ENCODE measurements at places on chromosomes 7 and 10. TPM values are rescaled to one million over a fixed set of nuclear protein-coding genes. Genes with fewer than 3 reads are reported as not detected.

GRCh38 chr7:132053871-132054270, 497.4 kb upstream of the PODXL start:
- no peak for DNase-seq

DNA sequence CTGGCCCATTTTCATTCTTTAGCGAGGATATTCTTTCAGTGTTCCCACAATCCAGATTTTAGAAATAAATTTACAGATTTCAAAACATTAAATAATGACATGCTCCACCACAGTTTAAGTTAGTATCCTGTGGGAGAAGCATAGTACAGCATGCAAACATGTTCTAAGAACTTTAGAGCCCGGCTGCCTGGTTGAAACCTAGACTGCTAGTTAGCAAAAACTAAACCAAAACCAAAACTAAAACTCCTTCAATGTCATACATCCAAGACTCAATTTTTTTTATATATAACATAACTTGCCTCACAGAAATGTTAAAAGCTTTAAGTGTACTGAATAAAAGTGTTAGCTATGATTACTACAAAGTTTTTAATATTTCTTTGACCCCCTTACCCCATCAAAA, 17.0 kb downstream of the TRA2A start:
- DNase-seq, result no peak

DNA sequence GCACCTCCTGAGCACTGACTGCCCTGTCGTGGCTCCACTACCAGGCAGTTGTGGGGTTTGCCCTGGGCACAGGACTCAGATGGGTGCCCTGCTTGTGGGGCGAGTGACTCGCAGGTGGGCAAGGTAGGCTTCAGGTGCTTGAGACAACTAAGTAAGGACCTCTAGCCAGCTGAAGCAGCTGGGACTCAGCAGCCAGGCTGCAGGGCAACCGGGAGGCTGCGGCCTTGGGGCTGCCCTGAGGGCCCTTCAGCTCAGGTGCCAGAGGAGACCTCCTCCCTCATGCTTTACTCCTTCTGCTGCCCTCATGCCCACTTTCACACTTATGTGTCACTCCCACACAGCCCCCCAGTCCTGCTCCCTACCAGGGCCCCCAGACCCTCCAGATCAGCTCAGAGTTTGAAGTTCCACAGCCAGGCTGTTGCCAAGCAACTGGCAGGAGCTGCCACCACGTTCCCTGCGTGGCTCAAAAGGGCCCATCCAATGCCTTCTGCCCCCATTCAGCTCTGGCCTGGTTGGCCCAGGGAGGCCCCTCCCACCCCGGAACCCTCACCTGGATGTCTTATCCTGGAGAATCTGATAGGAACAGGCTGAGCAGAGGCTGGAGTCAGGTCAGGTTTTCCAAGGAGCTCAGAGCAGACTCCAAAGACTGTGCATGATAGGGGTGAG, 10.0 kb downstream of the TLX1 start:
- no peak for DNase-seq

- peak; percentile 94 for DNase-seq
Observed at GRCh38 chr10:57222603-57223002, 861.5 kb upstream of the ZWINT start.

DNA sequence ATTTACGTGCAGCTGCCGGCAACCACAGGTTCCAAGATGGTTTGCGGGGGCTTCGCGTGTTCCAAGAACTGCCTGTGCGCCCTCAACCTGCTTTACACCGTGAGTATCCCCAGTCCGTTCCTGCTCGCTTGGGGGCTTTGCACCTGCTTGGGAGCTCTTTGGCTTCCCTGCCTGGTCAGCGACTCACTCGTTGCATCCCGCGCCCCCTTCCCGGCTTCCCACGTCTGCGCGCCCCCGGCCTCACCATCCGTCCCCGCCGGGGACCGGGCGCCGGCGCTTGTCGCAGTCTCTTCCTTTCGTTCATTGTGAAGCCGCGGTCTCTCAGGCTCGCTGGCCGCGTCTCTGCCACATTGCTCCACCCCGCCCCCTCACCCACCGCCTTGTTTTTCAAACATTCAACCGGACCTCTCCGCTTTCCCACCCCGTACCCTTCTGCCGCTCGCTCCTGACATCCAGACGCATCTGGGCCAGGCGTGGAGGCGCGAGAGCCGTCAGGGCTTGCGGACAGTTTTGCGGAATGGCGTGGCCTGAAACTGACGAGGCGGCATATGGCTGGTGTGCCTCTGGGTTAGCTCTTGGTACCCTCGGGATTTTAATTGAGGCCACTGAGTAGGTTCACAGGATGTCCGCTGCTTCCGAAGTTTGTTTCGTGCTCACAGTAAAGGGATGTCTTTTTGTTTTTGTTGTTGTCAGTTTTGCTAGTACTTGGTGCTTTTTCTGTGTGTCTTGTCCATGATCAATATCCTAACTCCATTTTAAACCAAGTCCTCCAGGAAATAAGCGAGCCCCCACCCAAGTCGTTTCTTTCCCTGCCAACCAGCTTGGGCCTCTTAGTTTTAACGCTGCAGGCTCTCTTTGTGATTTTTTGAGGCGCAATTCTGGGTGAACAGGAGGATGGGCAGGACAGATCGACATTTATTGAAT, 639 bp downstream of the TSPAN13 start:
- peak; percentile 79 for DNase-seq

DNA sequence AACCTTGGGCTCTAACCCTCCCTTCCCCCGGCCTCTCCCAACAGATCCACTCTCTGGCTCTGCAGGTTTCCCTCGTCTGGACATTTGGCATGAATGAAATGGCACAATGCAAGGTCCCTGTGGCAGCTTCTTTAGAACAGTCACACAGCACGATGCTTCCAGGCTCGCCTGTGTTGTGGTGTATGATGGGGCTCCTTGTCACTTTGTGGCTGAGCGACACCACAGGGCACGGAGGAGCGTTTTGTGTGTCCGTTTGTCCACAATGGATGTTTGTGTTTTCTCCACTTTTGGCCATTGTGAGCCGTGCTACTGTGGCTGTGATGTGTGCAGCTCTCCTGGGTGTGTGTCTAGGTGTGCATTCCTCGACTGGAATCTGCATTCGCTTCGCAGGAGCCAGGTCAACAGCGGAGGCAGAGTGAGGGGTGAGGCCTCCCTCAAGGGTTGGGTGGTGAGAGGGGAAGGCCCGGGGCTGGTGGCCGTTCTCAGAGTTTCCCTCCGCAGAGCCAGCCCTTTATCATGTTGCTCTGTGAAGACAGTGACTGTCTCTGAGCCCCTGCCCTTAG, 22.3 kb upstream of the SHH start:
- no peak for DNase-seq

DNA sequence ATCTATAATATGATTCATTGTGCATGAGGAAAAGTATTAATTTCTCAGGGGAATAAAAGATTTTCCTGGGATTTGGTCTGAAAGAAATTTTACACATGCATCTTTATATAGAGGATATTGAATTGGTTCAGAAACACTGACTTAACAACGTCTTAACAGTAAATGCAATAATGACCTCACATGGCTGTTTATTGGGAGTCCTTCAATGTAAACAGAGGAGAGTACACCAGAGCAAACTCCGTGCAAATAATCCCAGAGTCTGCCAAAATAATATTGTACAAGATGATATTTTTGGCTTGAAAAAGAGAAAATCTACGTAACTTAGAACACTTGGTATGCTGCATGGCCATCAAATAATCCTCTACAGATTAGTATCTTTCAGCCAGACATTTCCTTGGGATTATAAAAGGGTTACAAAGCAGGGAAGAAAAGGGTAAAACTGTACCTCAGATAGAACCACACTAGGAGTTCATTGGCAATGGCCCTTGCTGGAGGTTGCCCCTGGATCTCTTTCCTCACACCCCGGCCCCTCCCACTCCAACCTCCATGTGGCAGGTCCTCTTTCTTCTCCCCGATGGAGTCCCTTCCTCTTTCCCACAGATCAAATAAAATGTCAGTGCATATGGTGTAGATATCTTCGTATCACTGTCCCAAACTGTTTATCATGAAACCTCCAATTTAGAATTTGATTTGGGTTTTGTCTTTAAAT, 196.4 kb downstream of the EVX1 start:
- no peak for DNase-seq

DNA sequence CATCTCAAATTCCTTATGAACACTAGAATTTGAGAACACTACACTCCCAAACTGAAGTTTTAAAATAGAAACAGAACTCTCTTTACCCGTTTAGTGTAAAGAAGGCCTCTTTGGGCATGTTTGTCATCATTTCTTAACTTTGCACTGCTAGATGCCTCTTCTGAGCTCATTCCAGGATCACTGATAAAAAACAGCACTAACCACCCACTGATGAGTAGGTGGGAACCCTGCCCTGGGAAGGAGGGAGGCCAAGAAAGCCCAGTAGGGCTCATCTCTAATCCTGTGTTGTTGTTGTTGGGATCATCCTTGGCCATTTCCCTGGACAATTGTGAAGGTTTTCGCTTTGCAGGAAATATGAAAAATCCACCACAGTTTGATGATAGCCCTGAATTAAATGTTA, 68.2 kb downstream of the CUBN start:
- DNase-seq, result no peak

- no peak for DNase-seq
Observed at GRCh38 chr10:454860-455259, 234.6 kb downstream of the DIP2C start.

- DNase-seq, result peak; percentile 75
Observed at GRCh38 chr10:61733358-61733940, 70.7 kb downstream of the CABCOCO1 start.

GRCh38 chr10:88205842-88206446, 342.5 kb downstream of the PTEN start:
- no peak for DNase-seq

GRCh38 chr7:111841596-111842205, 279.4 kb upstream of the IMMP2L start:
- DNase-seq, result no peak

DNA sequence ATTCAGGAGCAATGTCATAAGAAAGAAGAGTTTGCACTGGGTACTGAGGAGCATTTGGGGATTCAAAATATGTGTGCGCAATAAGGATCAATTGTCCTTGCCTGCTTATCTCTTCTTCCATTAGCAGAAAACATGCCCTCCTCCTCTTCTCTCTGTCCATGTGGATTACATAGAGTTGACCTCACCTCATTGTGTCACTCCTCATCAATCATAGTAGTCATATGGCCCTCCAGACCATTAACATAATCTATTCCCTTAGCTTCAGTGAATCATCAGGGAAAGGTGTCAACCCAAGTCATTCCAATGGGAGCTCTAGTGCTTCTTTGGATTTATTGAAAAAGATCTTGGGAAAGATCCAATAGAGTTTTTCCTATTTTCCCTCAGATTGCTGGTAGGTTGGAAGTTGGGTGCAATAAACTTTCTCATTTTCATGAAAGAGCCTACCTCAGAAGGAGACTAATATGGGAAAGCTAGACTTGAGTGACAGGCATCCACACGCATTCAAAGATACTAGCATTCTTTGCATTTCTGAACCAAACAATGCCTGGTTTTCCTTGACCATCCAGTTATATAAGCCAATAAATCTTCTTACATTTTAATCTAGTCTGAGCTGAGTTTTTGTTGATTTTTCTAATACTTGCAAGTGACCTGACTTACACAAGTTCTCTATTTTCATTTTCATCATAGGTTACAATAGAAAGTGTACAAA, 71.5 kb upstream of the FAM13C start:
- no peak for DNase-seq

GRCh38 chr7:2104716-2105115, 128.0 kb downstream of the MAD1L1 start:
- no peak for DNase-seq

MSANTD7 gene
- 18.7 TPM for total RNA-seq

- DNase-seq, result peak; percentile 51
Observed at GRCh38 chr10:9305018-9305655, 1250.6 kb downstream of the GATA3 start.

- peak; percentile 70 for DNase-seq
Observed at GRCh38 chr10:62244785-62245467, 23.7 kb downstream of the RTKN2 start.

PRKCQ gene
- 27.5 TPM for total RNA-seq

- peak; percentile 67 for DNase-seq
Observed at GRCh38 chr7:5997210-5997808, 11.5 kb downstream of the PMS2 start.

GRCh38 chr10:27285093-27285492, 44.5 kb upstream of the ACBD5 start:
- DNase-seq, result peak; percentile 52

SORBS1 gene
- 35.9 TPM for total RNA-seq

SPDYE5 gene
- not detected for total RNA-seq

DNA sequence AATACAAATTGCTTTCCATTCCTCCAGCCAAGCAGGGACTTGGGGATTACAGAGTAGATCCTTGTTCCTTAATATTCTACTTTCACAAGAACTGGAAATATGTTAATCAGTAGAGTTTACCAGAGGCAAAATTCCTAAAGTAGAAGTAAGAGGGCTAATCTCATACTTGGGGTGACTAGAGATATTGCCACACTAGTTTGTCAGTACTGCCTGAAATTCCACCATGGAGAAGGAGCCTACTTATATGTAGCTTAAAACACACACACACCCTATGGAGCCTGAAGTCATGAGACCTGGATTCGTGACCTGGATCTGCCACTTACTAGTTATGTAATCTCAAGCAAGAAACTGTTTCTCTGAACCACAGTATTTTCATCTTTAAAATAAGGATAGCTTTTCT, 33.9 kb downstream of the STRIP2 start:
- no peak for DNase-seq

CYP3A7 gene
- total RNA-seq, result not detected

- no peak for DNase-seq
Observed at GRCh38 chr10:128257428-128257827, 131.2 kb upstream of the MKI67 start.

THNSL1 gene
- 7.3 TPM for total RNA-seq

- no peak for DNase-seq
Observed at GRCh38 chr10:51694086-51694768, 5.2 kb downstream of the CSTF2T start.

PAPSS2 gene
- 19.6 TPM for total RNA-seq

SAMD9L gene
- total RNA-seq, result not detected

- DNase-seq, result peak; percentile 75
Observed at GRCh38 chr10:100569687-100570481, 34.1 kb downstream of the HIF1AN start.

SCIN gene
- 0.80 TPM for total RNA-seq

GRCh38 chr10:111137587-111137986, 60.8 kb downstream of the ADRA2A start:
- DNase-seq, result no peak

GRCh38 chr7:130875265-130875741, 141.3 kb upstream of the KLF14 start:
- DNase-seq, result peak; percentile 87

DNA sequence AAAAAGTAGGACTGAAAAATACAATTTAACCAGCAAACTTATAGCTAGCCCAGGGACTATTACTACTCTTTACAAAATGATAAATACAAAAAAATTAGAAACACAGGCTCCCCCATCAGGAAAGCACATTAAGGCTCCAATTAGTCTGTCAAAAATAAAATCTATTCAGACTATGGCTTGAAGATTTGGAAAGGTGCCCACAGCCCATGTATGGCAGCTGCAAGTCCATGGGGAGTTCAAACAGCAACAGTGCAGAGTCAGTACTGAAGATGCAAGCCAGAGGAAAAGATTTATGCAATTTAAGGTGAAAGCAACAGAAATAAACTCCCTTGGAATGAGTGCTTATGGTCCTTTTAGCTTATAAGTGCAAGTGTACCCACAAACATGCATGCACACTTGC, 29.7 kb downstream of the IMMP2L start:
- DNase-seq, result no peak

GIMAP5 gene
- total RNA-seq, result not detected

GRCh38 chr10:131211559-131211958, 100.0 kb downstream of the TCERG1L start:
- DNase-seq, result no peak

CHN2 gene
- 7.5 TPM for total RNA-seq

- DNase-seq, result no peak
Observed at GRCh38 chr7:101549734-101550133, 79.4 kb downstream of the MYL10 start.
